Mesothelial cell of epicardium (in vitro differentiated cells): ENCODE measurements at places on chromosomes 16 and 17. TPM values are rescaled to one million over a fixed set of nuclear protein-coding genes. Genes with fewer than 3 reads are reported as not detected.

DNA sequence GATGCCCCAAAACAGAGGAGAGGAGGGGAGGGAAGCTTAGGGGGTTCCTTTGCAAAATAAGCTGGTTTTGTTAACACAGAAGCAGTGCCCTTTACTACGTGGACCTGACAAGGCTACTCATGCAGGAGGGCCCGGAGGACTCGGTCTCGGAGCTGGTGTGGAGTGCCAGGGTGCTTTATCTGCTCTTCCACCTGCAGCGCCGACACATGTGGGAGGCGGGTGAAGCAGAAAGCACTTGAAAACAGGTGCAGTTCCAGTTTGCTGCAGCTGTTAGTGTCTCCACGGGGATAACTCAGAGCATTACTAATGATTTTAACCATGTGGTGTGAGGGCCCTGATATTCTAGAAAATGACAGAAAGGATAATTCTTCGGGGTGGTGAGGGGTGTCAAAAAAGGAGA, 35.0 kb upstream of the MNT start:
- peaks cover 32% of the 10 kb centered on the region for H3K36me3 ChIP-seq
- H3K4me1 ChIP-seq, result peaks cover 6% of the 10 kb centered on the region
- H3K4me3 ChIP-seq, result no peak overlapping the region

The SLC12A3 gene
- total RNA-seq, result not detected in 3 replicates

DNA sequence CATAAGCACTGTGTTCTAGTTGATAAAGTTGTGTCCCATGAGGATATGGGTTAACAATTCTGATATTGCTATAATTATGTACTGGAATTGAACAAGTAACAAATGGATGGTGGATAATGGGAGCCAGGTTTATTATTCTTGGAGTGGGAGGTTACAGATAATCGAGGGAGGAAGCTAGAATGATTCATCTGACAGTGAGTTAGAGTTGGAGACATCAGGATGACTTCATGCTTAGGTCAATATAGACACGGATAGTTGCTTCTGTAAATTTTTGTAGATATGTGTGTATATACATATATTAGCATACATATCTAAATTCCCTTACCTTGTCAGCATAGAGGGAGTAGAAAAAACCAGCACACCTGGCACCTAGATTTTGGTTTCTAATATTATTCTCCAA, 293.4 kb downstream of the SHISA9 start:
- H3K4me1 ChIP-seq, result no peaks in the 10 kb centered on the region
- no peaks in the 10 kb centered on the region for H3K36me3 ChIP-seq
- H3K27ac ChIP-seq, result no peak overlapping the region
- H3K27me3 ChIP-seq, result peaks cover 2% of the 10 kb centered on the region
- H3K4me3 ChIP-seq, result no peak overlapping the region

DNA sequence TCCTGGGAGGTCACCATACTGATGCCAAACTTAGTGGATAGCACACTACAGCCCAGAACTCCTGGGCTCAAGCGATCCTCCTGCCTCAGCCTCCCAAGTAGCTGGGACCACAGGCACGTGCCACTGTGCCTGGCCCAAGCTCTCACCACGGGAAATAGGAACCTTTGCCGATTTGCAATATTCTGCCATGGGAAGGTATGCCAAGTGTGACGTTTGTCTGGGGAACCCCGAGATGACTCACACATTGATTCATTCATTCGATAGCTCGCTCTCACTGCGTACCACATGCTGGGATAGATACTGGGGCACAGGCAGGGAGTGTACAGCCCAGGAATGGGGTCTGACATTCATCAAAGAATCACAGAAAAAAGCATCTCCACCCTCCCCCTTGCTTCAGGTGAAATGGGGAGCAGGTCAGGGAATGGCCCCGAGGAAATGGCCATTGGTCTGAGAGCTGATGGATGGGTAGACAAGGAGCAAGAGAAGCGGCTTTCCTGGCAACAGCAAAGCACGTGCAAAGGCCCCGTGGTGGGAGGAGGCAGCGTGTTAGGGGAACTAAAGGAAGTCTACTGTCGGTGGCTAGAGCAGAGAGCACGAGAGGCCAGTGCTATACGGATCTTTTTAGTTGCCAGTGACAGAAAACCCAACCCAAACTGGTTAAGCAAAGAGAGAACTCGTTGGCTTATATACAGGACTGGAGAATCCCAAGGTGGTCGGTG, 44.1 kb downstream of the DNAH17 start:
- no peak for DNase-seq
- H3K27me3 ChIP-seq, result no peaks in the 10 kb centered on the region
- peaks cover 7% of the 10 kb centered on the region for H3K4me1 ChIP-seq
- no peaks in the 10 kb centered on the region for H3K36me3 ChIP-seq
- H3K4me3 ChIP-seq, result no peak overlapping the region

DNA sequence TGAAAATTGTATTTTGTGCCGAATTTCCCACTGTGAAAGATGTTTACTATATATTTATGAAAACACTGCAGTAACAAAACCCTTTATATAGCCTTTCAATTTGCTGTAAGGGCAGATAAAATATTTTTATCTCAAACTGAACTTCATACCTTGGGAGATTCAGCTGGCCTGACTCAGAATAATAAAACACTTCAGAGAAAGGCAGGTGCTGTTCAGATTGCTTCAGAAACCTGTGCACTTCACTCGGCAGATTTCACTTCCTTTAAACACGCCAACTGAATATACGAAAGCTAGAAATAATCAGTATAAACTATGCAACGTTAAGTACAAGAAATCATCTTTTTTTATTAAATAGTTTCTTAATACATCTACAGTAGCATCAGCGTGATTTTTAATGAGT, 839.1 kb upstream of the RBFOX1 start:
- H3K4me1 ChIP-seq, result no peaks in the 10 kb centered on the region
- DNase-seq, result no peak
- H3K36me3 ChIP-seq, result no peaks in the 10 kb centered on the region
- no peaks in the 10 kb centered on the region for H3K27me3 ChIP-seq
- no peak overlapping the region for H3K27ac ChIP-seq

DNA sequence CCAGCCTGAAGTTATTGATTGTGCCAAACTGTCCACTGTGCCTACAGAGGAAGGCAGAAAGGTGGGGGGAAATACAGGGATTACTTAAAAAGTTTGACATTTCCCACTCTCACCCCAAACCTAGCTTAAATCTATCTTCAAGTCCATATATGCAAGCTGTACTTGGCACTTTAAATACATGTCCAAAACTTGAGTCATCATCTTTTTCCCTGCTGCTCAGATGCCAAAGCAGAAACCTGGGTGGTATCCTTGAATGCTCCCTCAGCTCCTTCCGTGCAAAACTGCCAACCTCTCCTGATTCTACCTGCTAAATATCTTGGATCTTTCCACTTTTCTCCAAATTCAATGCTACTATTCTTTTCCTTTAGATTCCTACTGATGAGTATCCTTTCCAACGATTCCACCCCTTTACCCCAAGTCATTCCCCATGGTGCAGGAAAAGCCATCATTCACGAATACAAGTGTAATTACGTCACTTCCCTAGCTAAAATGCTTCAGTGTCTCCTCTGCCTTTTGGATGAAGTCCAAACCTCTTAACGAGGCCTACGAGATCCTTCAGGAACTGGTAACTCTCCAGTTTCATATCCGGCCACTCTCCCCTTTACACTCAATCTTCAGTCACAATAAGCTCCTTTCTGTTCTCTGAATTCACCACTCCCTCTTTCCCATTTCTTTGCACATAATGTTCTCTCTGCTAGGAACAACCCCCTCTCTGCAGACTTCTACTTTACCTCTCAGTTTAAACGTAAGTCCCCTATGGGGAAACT, 9.3 kb downstream of the BECN1 start:
- H3K27ac ChIP-seq, result no peak overlapping the region
- H3K4me1 ChIP-seq, result no peaks in the 10 kb centered on the region
- H3K36me3 ChIP-seq, result peaks cover 45% of the 10 kb centered on the region
- no peak overlapping the region for H3K4me3 ChIP-seq
- DNase-seq, result no peak

The IRX5 gene
- 14.6 to 17.8 TPM (median 16.3 TPM) in 3 replicates for total RNA-seq

DNA sequence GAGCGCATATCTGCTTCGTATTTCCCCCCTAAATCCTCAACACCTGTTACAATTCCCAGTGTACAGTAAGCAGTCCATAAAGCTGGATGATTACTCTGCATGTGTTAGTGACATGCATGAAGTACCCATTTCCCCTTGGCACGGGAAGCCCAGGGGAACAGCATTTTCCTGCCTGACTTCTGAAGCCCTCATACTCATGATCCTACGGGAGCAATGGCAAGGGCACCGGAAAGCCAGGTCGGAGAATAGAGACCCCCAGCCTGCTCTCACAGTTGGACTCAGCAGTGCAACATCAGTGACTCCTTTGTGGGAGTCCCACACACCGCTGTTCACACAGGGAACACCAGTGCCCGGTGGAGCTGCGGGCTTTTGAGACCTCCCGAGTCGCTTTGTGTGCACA, 336.9 kb downstream of the CDH13 start:
- H3K4me1 ChIP-seq, result peaks cover 3% of the 10 kb centered on the region
- no peak overlapping the region for H3K4me3 ChIP-seq
- DNase-seq, result no peak
- H3K27ac ChIP-seq, result no peak overlapping the region
- no peaks in the 10 kb centered on the region for H3K36me3 ChIP-seq
- H3K27me3 ChIP-seq, result peaks cover 7% of the 10 kb centered on the region

The FBXO39 gene
- total RNA-seq, result not detected in 3 replicates

- no peaks in the 10 kb centered on the region for H3K36me3 ChIP-seq
- H3K27ac ChIP-seq, result no peak overlapping the region
- peaks cover 24% of the 10 kb centered on the region for H3K4me1 ChIP-seq
- no peak for DNase-seq
Measured at GRCh38 chr17:69065113-69065512, 4.4 kb upstream of the ABCA9 start.

GRCh38 chr17:67414130-67414529, 37.0 kb downstream of the PITPNC1 start:
- no peaks in the 10 kb centered on the region for H3K27me3 ChIP-seq
- DNase-seq, result no peak
- peaks cover 4% of the 10 kb centered on the region for H3K36me3 ChIP-seq
- no peak overlapping the region for H3K4me3 ChIP-seq
- H3K4me1 ChIP-seq, result no peaks in the 10 kb centered on the region
- H3K27ac ChIP-seq, result no peak overlapping the region

DNA sequence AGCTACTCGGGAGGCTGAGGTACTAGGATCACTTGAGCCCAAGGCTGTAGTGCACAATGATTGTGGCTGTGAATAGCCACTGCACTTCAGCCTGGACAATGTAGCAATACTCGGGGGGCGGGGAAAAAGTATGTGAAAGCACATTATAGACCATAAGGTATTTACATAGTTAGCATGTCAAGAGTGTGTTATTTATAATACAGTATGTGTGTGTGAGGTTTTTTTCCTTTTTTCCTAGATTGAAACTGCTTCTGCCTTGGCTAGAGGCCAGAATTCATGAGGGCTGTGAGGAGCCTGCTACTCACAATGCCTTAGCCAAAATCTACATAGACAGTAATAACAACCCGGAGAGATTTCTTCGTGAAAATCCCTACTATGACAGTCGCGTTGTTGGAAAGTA, 30.5 kb downstream of the PTRH2 start:
- no peak for DNase-seq
- no peaks in the 10 kb centered on the region for H3K27me3 ChIP-seq
- H3K27ac ChIP-seq, result no peak overlapping the region
- H3K4me3 ChIP-seq, result no peak overlapping the region

The SLC4A1 gene
- total RNA-seq, result not detected in 3 replicates

GRCh38 chr17:18158022-18158600, 25.5 kb upstream of the ALKBH5 start:
- peak; percentile 84 for DNase-seq
- H3K36me3 ChIP-seq, result no peaks in the 10 kb centered on the region
- peaks cover 16% of the 10 kb centered on the region for H3K4me1 ChIP-seq
- no peaks in the 10 kb centered on the region for H3K27me3 ChIP-seq
- H3K27ac ChIP-seq, result peak overlapping the region; percentile 69
- H3K4me3 ChIP-seq, result peak overlapping the region; percentile 72

DNA sequence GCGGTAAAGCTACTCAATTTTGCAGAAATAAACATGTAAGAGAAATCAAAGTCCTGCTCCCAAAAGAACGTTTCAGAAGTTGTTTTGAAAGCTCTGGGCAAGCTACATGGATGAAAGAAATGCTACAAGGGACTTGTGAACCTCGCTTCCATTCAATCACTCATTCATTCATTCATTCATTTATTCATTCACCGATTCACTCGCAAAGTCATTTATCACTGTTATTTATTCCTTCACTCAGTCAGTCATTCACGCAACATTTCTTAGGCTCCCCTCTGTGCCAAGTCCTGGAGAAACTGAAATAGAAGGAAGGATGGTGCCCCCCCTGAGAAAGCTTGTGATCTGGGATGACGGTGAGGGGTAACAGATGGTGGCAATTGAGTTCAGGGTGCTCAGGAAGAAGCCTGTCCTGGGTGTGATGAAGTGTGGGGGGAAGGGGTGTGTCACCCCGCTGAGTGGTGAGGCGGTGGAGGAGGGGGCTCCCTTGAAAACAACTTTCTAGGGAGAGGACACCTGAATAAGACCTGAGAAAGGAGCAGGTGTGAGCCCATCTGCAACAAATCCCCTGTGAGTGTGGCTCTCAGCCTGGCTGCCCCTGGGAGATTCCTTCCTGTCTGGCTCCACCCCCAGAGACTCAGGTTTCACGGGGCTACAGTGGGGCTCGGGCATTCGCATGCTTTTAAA, 36.3 kb upstream of the PRSS54 start:
- peak; percentile 53 for DNase-seq
- peaks cover 4% of the 10 kb centered on the region for H3K27me3 ChIP-seq
- no peaks in the 10 kb centered on the region for H3K36me3 ChIP-seq
- H3K4me1 ChIP-seq, result peaks cover 7% of the 10 kb centered on the region

The KRT23 gene
- 2.3 to 2.8 TPM (median 2.6 TPM) in 3 replicates for total RNA-seq

DNA sequence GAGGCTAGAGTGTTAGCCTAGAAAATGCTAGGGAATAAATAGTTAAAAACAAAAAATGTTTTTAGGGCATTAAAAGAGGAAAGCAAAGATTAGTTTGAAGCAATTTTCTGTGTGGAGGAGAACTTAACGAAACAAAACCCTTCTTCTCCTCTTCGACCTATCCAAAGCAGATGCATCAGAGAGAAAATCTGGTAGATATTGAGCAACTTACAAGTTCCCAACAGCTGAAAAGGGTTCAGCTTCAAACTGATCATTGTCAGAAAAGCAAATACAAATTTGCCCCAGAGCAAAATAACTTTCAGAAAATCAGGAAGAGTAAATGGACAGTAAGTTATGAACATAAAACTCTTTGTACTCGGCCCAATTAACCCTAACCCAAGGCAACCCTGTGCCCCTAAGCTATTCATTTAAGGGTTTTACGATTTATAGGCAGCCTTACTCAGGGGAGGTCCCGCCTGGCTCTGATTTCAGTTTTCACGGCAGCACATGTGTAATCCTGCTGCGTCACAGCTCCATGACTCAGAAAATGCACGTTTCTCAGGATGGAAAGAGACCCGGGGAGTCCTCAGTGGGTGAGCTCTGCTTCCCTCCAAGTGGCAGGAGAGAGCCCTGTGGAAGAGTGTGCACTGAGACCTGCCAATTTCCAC, 405.7 kb upstream of the SALL1 start:
- H3K4me1 ChIP-seq, result peaks cover 6% of the 10 kb centered on the region
- H3K27ac ChIP-seq, result no peak overlapping the region
- no peak overlapping the region for H3K4me3 ChIP-seq
- DNase-seq, result no peak
- H3K27me3 ChIP-seq, result peaks cover 37% of the 10 kb centered on the region
- H3K36me3 ChIP-seq, result no peaks in the 10 kb centered on the region
